ENCODE measurements at places on chromosomes 2 and 18.

DNA sequence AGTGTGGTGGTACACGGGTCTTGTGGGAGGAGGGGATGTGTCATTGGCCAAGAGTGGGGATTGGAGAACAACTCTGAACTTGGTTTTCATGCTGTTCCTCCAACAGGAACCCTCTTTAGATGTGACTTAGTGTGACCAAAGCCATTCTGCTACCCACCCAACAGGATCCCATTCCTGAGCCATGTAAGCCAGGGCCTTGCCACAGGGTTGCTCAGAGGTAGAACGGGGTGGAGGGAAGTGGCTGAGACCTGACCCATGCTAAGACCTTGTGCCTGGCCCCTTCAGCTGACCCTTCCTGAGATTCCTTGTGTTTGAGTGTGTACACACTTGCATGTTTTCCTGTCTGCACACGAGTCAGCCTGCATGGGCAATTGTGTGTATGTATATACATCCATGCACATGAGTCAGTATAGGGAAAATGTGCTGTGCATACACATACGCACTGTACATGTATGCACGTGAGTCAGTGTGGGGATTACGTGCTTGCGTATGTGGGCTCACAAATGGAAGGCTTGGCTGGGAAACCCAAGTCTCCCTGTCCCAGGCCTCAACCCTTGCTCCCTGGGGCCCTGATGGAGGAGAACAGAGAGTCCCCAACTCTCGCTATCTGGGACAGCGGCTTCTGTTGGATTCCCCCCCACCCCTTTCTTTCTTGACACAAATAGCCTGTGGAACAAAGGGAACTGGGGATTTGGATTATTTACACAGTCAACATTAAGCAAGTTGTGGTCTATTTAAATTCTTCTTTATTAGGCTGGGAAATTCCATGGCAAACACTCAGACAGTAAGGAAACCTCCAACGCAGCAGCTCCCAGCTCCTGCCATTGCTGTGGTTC, 339.8 kb downstream of the DYSF start:
- no peak for DNase-seq

- no peak for DNase-seq
Measured at GRCh38 chr2:65278531-65278981, 50.9 kb downstream of the ACTR2 start.

DNA sequence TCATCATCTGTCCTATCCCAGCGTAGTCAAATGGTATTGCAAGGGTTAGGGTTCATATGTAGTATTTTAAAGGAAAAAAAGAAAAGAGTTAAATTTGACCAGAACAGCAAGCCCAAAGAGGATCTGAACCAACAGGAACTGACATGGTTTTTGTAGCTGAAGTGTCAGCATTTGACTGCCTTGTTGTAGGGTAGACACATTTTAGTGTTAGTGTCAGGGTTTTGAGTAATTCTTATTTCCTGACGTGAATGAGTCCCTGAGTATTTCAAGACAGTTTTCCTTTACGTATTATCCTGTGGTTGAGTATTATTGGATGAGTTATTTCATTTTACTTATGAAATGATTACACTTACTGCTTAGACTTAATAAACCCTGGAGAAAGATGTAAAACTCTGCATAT, 173.3 kb upstream of the ZEB2 start:
- DNase-seq = no peak

GRCh38 chr18:53148123-53148522, 808.1 kb downstream of the DCC start:
- DNase-seq = no peak

DNA sequence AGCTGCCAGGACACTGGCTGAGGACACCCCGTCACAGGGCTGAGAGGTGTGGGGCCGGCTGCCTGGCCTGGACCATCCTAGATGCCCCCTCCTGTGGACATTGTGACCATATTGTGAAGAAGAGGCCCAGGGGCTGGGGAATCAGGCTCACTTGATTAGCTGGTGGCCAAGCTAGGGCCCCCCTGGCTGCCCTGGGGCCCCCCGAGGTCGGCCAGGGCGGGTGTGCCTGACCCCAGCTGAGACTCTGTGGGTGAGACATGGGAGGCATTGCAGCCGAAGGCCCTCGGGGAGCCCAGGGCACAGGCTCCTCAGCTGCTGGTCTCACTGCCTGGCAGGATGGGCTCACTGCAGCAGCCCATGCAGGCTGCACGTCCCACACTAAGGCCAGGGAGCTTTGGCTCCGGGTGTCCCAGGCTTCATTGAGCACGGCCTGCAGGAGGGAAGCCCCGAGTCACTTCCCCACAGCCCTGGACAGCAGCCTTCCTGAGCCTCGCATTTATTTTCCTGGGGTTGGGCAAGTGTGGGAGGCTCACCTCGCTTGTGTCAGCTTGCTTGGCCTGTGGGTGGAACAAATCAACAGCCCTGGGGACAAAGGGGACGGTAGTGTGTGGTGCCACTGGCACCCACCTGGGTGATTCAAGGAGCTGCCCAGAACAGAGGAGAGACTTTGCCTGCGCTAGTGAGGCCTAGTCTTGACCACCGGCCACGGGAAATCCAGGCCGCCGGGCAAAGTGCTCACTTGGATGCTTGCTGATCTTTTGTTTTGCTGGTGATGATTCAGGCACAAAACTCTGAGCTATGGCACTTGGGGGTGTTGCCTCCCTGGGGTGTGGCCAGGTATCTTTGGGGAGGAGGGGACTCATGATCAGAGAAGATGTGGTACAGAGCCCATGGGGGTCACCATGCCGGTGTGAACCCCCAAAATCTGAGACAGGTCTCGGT, 1.3 kb downstream of the GAL3ST2 start:
- DNase-seq = peak; percentile 72

GRCh38 chr2:46651363-46652099, 172.2 kb downstream of the TMEM247 start:
- DNase-seq = no peak

GRCh38 chr2:135870571-135870970, 5.7 kb downstream of the MCM6 start:
- no peak for DNase-seq

GRCh38 chr2:212361174-212361756, 177.3 kb downstream of the ERBB4 start:
- no peak for DNase-seq

GRCh38 chr2:159683817-159684216, 28.5 kb upstream of the MARCHF7 start:
- no peak for DNase-seq

- DNase-seq = no peak
Measured at GRCh38 chr2:228768818-228769217, 502.3 kb downstream of the PID1 start.

GRCh38 chr2:144466637-144467036, 53.3 kb downstream of the ZEB2 start:
- no peak for DNase-seq

DNA sequence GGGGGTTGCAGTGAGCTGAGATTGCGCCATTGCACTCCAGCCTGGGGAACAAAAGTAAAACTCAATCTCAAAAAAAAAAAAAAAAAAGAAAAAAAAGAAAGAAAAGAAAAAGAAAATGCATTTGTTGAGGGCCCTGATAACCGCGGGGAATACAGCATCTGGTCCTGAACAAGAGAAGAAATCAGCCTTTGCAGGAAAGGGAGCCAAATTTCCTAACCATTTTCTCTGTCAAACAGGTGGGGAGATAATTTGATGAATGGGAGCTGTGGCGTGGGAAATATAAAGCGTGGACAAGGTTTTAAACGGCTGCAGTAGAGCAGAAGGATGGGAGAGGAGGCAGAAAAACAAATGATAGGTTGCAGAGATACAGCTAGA, 864 bp downstream of the E2F6 start:
- no peak for DNase-seq

DNA sequence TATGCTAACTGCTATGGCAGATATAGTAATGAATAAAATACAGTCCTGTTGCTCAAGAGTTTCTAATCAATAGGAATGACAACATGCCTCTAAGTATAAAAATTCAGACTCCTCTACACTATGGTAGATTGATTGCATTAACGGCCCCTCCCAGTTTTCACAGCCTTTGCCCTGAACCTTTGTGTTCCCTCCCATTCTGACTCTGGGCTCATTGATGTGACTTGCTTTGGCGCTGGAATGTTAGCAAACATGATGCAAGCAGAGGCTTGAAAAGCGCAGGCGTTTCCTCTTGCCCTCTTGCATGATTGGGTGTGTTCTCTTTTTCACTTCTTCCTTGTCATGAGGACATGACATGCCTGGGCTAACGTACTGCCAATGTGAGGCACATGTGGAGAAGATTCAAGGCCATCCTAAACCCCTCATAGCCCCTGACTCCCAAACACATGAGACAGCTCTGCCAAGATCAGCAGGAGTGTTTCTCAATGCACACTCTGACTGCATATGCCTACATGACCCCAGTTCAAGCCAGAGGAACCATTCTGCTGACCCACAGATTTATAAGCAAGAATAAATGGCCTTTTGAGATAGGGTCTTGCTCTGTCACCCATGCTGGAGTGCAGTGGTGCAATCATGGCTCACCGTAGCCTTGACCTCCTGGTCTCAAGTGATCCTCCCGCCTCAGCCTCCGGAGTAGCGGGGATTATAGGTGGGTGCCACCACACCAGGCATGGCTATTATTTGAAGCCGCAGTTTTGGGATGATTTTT, 49.7 kb upstream of the CD28 start:
- DNase-seq = no peak

- no peak for DNase-seq
Measured at GRCh38 chr2:82055846-82056245, 1751.3 kb upstream of the LRRTM1 start.

DNA sequence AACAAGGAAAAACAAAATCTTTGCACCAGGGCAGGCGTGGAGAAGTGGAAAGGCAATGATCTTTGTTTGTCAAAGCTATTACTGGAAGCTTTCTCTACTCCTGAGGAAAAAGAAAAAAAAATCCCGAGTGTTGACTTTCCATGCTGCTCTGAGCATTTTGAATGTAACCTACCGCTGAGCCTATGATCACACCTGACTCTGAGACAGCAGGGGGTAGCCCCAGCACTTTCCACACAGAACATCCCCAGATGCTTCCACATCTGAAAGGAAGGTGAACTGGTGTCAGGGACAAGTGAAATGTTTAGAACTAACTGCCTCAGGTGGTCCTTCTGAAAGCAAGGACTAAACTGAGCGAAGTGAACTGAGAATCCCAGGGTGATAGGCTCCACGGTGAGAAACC, 1315.1 kb upstream of the DDX18 start:
- no peak for DNase-seq

DNA sequence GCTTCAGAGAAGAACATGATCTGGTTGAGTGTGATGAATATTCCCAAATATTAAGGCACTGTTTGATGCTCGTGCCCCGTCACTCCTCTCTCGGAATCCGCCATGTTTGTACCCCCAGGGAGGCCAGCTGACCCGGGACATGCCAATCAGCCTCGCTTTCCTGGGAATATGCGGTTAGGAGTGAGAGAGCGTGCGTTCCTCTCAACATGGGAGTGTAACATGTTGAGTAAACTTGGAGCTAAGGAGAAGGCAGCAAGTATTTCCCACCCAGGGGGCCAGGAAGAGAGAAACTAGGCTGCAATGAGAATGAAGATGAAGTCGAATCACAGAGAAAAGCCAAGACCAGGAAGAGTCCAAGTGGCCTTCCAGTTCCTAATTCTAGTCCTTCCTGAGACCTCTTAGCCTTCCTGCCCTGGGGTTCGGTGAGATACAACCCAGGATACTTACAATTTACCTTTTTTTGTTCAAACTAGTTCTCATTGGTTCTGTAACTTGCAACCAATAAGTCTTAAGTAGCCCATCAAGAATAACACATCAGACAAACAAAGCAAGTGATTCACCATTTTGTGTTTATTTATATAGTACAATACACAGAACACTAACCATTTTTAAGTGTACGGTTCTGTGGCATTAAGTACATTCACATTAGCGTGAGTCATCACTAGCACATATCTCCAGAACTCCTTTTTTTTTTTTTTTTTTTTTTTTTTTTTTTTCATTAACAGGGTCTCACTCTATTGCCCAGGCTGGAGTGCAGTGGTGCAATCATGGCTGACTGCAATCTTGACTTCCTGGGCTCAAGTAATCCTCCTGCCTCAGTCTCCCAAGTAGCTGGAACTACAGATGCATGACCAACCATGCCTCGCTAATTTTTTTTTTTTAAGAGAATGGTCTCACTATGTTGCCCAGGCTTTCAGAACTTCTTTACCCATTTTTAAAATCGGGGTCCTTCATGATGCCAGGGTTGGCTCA, 36.4 kb upstream of the SLC1A4 start:
- no peak for DNase-seq

GRCh38 chr2:58521803-58522554, 280.9 kb upstream of the FANCL start:
- DNase-seq = no peak

DNA sequence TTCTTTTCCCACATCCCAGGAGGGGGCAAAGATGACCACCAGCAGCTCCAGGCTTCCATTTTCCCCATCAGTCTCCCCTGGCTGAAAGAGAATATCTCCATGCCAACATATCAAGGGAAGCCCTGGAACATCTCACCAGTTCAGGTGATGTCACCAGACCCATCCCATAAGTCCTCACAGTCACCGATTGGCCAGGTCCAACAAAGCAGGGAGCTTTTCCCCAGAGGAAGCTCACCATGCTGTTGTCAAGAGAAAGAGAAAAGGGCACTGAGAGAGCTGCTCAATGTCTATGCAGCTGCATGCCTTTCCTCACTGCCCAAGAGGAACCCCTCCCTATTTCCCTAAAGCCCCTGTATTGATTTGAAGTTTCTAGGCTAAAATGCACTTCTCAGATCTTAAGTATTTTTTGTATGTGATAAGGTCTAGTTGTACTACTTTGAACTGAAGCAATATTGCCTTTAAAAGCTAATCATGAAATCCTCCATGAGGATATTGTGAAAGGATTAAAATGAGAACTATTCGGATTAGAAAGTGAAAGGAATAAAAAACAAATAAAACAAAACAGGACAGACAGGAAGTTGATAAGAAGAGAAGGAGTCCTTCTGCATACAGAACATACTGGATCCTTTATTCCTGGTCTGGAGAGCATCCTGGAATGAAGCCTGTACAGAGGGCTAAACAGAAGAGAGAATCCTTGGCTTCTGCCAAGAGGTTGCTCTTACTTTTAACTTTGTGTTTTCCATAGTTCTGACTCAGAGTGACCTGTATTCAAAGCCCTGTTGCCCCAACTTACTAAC, 45.2 kb upstream of the CTIF start:
- no peak for DNase-seq

- DNase-seq = no peak
Measured at GRCh38 chr18:23922939-23923338, 91.6 kb upstream of the TTC39C start.

DNA sequence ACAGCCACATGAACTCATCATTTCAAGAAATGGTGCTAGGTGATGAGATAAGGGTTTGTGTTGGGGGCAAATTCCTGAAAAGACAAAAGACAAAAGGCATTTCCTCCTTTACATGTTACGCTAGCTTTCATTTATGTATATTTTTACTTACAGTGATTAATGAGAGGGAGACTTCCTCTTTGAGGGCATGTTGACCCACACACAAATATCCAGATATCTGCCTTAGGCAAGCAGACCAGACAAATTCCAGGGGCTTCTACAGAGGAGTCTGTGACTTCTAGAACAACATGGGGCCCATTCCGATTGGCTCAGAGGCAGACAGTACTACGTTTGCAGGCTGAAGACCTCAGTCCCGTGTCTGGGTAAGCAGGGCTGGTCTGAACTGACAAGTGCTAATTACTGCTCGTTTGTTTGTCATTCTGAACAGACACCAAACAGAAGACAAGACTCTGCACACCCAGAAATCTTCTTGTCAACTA, 74.8 kb upstream of the ST6GAL2 start:
- DNase-seq = no peak
